Natural killer cell (primary cell): ENCODE measurements at places on chromosomes 7 and 10. TPM values are rescaled to one million over a fixed set of nuclear protein-coding genes. Genes with fewer than 3 reads are reported as not detected.

- H3K36me3 ChIP-seq = peaks cover 11% of the 10 kb centered on the region
- no peak for DNase-seq
- peaks cover 23% of the 10 kb centered on the region for H3K4me1 ChIP-seq
- no peaks in the 10 kb centered on the region for H3K27me3 ChIP-seq
- peak overlapping the region; percentile 88 for H3K27ac ChIP-seq
Observed at GRCh38 chr10:73248259-73248724, 1.2 kb upstream of the DNAJC9 start.

GRCh38 chr10:29470355-29470705, 164.4 kb downstream of the SVIL start:
- H3K36me3 ChIP-seq = peaks cover 29% of the 10 kb centered on the region
- no peak overlapping the region for H3K4me3 ChIP-seq
- H3K27ac ChIP-seq = no peak overlapping the region
- H3K4me1 ChIP-seq = no peaks in the 10 kb centered on the region

GRCh38 chr10:6171881-6172695, 30.6 kb upstream of the PFKFB3 start:
- no peak overlapping the region for H3K27ac ChIP-seq
- peaks cover 23% of the 10 kb centered on the region for H3K4me1 ChIP-seq
- peaks cover 3% of the 10 kb centered on the region for H3K36me3 ChIP-seq
- peak; percentile 31 for DNase-seq

DNA sequence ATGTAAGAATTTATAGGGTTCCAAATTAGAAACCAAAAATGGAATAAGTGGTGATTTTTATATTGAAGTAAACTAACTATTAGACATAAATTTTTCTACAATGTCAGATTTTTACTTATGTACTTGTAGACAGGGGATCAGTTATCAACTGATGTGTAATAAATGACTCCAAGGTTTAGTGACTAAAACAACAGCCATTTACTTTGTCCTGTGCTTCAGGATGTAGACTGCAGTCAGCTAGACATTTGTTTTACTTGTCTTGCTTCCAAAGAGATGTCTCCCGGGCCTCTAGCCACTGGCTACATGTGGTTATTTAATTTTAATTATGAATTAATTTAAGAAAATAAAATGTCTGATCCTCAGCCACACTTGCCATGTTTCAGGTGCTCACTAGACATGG, 249.7 kb upstream of the IGFBP3 start:
- H3K27ac ChIP-seq = no peak overlapping the region
- no peaks in the 10 kb centered on the region for H3K27me3 ChIP-seq
- no peak for DNase-seq
- H3K36me3 ChIP-seq = no peaks in the 10 kb centered on the region
- H3K4me3 ChIP-seq = no peak overlapping the region
- H3K4me1 ChIP-seq = no peaks in the 10 kb centered on the region

PTN gene
- not detected for total RNA-seq

DNA sequence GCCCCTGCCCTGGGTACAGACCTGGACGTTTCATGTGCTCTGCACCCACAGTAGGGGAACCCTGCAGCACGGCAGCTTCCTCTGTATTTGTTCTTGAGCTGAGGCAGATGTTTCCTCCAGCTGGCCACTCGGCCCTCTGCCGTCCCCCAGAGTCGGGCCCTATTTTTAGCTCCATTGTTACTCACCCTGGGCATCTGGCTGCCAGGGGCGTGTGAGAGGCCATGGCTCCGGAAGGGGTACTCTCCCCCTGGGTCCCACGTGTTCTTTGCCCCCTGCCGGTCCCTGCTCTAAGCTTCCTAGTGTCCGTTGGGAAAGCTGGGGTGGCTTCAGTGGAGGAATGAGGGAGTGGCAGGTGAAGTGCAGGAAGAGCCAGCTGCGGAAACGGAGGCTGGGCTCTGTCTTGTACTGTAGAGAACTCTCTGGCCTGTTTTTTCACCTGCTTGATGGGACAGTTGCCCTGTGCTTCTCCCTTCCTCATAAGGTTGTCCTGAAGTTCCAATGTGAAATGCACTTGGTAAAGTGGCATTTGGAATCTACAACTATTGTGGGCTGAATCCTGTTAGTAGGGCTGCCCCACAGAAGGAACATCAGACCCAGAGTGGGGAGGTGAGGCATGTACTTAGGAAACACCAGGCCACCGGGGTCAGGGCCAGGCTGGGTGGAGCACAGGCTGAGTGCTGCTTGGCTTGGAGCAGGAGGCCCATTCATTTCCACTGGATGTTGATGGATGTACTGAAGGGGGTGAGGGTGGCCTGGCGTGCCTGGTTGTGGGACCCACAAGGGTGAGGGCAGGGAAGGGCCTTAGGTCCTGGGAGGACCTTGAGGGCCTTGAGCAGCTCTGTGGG, 30.6 kb downstream of the PALD1 start:
- H3K27me3 ChIP-seq = no peaks in the 10 kb centered on the region
- H3K27ac ChIP-seq = no peak overlapping the region
- no peak overlapping the region for H3K4me3 ChIP-seq
- no peak for DNase-seq
- no peaks in the 10 kb centered on the region for H3K36me3 ChIP-seq

GRCh38 chr7:92446869-92447344, 375 bp upstream of the GATAD1 start:
- H3K27ac ChIP-seq = peak overlapping the region; percentile 97
- DNase-seq = no peak
- peak overlapping the region; percentile 92 for H3K4me3 ChIP-seq

EN2 gene
- total RNA-seq = not detected

C10orf105 gene
- total RNA-seq = 0.40 TPM

GRCh38 chr7:21972397-21972784, 26.7 kb upstream of the CDCA7L start:
- no peak overlapping the region for H3K27ac ChIP-seq
- no peaks in the 10 kb centered on the region for H3K36me3 ChIP-seq
- no peak for DNase-seq
- H3K4me3 ChIP-seq = no peak overlapping the region
- peaks cover 11% of the 10 kb centered on the region for H3K4me1 ChIP-seq
- no peaks in the 10 kb centered on the region for H3K27me3 ChIP-seq

- no peak overlapping the region for H3K27ac ChIP-seq
- no peaks in the 10 kb centered on the region for H3K27me3 ChIP-seq
- DNase-seq = no peak
- H3K36me3 ChIP-seq = peaks cover 39% of the 10 kb centered on the region
- H3K4me3 ChIP-seq = no peak overlapping the region
Observed at GRCh38 chr10:97651773-97652172, 11.3 kb downstream of the PI4K2A start.

GRCh38 chr7:27515933-27516332, 146.8 kb downstream of the HIBADH start:
- no peaks in the 10 kb centered on the region for H3K36me3 ChIP-seq
- H3K27ac ChIP-seq = no peak overlapping the region
- no peaks in the 10 kb centered on the region for H3K27me3 ChIP-seq
- no peak overlapping the region for H3K4me3 ChIP-seq

- no peaks in the 10 kb centered on the region for H3K27me3 ChIP-seq
- H3K4me1 ChIP-seq = peaks cover 69% of the 10 kb centered on the region
- H3K36me3 ChIP-seq = peaks cover 59% of the 10 kb centered on the region
- H3K4me3 ChIP-seq = no peak overlapping the region
Observed at GRCh38 chr10:8063128-8063908, 8.8 kb downstream of the GATA3 start.

SPDYE18 gene
- total RNA-seq = not detected

DNA sequence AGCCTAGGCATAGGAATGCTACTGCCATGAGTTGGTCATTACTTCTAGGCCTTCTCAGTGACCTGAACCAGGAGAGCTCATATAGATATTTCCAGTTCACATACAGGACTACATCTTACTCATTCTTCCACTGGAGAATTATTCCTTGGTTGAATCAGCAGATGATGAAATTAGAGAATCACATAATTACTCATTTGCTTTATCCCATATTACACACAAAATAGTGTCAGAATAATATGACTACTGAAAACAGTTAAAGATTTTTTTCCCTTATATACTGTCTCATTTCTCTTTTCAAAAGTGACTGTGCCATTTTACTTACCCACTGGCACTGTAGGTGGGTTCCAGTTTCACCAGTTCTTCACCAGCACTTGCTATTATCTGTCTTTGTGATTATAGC, 18.5 kb downstream of the BMS1 start:
- no peak overlapping the region for H3K27ac ChIP-seq
- peaks cover 85% of the 10 kb centered on the region for H3K36me3 ChIP-seq
- no peaks in the 10 kb centered on the region for H3K27me3 ChIP-seq
- H3K4me1 ChIP-seq = no peaks in the 10 kb centered on the region
- no peak for DNase-seq
- no peak overlapping the region for H3K4me3 ChIP-seq

GRCh38 chr10:11116817-11117216, 99.1 kb downstream of the CELF2 start:
- H3K27ac ChIP-seq = no peak overlapping the region
- H3K4me1 ChIP-seq = peaks cover 3% of the 10 kb centered on the region
- H3K36me3 ChIP-seq = no peaks in the 10 kb centered on the region
- no peaks in the 10 kb centered on the region for H3K27me3 ChIP-seq

- no peak overlapping the region for H3K4me3 ChIP-seq
- H3K27me3 ChIP-seq = no peaks in the 10 kb centered on the region
- H3K4me1 ChIP-seq = peaks cover 14% of the 10 kb centered on the region
- no peaks in the 10 kb centered on the region for H3K36me3 ChIP-seq
- H3K27ac ChIP-seq = no peak overlapping the region
- DNase-seq = no peak
Observed at GRCh38 chr10:31757831-31758230, 170.8 kb downstream of the ARHGAP12 start.

- DNase-seq = no peak
- H3K27me3 ChIP-seq = no peaks in the 10 kb centered on the region
- no peaks in the 10 kb centered on the region for H3K36me3 ChIP-seq
- H3K4me1 ChIP-seq = no peaks in the 10 kb centered on the region
Observed at GRCh38 chr7:97623333-97623732, 108.6 kb upstream of the TAC1 start.

GRCh38 chr7:44212018-44212417, 11.2 kb downstream of the YKT6 start:
- peaks cover 61% of the 10 kb centered on the region for H3K36me3 ChIP-seq
- H3K4me1 ChIP-seq = no peaks in the 10 kb centered on the region
- DNase-seq = no peak
- H3K4me3 ChIP-seq = no peak overlapping the region
- no peak overlapping the region for H3K27ac ChIP-seq

GRCh38 chr7:100606313-100606712, 4.2 kb downstream of the PCOLCE start:
- no peaks in the 10 kb centered on the region for H3K27me3 ChIP-seq
- H3K4me3 ChIP-seq = no peak overlapping the region
- H3K27ac ChIP-seq = no peak overlapping the region
- H3K4me1 ChIP-seq = peaks cover 30% of the 10 kb centered on the region
- H3K36me3 ChIP-seq = no peaks in the 10 kb centered on the region

DNA sequence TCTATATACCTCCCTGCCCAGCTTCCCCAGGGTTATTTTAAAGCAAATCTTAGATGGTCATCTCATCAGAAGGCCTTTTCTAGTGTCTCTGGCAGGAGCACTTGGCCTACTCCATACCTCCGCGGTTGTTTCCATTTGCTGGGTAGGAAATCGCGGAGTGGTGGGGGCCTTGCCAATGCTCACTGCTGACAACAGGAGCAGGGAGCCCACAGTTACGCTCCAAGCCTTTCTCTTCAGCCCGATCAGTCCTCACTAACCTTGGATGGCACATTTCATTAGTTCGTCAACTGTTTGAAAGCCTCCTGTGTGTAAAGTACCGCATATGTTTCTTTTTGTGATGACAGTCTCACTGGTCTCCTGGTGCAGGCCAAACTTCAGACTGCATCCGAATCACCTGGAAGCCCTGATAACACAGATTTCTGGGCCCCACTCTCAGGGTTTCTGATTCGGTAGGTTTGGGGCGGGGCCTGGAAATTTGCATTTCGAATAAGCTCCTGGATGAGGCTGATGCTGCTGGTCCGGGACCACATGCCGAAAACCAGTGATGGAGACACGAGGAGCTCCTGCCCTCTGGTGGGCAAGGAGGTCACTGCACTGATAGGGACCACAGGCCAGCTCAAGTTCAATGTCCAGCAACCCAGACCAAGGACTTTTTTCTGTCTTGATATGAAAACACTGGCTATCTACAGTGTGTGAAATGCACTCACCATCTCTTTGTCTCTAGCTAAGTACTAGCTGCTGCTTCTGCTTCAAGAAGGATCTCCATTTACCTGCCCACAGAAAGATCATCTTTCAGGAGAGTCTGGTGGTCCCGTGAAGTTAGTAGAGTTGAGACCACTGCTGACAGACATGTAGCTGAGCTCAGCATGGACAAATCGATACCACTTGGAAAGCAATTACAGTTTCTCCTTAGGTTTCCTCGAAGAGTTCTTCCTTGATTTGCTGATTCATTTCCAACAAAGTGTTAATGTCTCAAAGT, 14.0 kb downstream of the LRGUK start:
- H3K27ac ChIP-seq = no peak overlapping the region
- no peak overlapping the region for H3K4me3 ChIP-seq
- DNase-seq = peak; percentile 39
- H3K27me3 ChIP-seq = no peaks in the 10 kb centered on the region
- no peaks in the 10 kb centered on the region for H3K36me3 ChIP-seq

DNA sequence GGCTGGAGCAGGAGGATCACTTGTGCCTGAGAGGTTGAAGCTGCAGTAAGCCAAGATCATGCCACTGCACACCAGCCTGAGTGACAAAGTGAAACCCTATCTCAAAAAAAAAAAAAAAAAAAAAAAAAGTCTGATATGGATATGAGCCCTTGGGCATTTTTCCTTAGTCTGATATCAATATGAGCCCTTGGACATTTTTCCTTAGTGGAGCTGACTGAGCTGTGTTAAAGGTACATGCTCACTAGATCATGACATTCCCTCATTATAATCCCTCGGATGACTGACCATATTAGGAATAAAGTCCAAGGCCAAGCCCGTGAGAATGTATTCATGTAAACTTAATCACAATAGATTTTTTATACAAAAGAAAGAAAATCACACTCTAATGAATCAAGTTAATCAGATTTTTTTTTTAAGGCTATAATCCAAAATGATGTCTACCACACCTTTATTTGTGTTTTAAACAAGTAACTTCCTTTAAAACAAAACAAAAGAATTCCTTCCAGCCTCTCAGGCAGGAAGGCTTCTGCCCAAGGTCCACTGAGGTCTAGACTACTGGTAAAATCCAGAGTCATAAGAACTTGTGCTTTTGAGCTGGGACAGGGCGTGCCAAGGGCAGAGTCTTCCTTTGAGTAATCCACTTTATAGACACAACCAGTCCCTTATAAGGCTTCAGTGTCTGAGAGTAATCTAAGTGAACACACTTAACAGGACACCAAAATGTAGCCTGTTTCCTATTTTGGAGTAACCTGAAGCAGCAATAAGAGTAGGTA, 5.5 kb downstream of the PPA1 start:
- H3K36me3 ChIP-seq = peaks cover 10% of the 10 kb centered on the region
- no peaks in the 10 kb centered on the region for H3K27me3 ChIP-seq
- no peak overlapping the region for H3K4me3 ChIP-seq
- H3K27ac ChIP-seq = no peak overlapping the region
- DNase-seq = no peak

- H3K4me3 ChIP-seq = no peak overlapping the region
- no peaks in the 10 kb centered on the region for H3K4me1 ChIP-seq
- H3K27me3 ChIP-seq = no peaks in the 10 kb centered on the region
- no peak overlapping the region for H3K27ac ChIP-seq
- DNase-seq = no peak
Observed at GRCh38 chr10:360653-361052, 225.4 kb downstream of the ZMYND11 start.
